LoVo (cell line): ENCODE measurements at places on chromosomes 2 and 18.

- no peak for DNase-seq
These were observed 11.4 kb upstream of the PROKR1 start for GRCh38 chr2:68632021-68632420.

GRCh38 chr2:179488563-179488962 is 223.9 kb upstream of the SESTD1 start:
- no peak for DNase-seq

- DNase-seq = no peak
These were observed 23.3 kb upstream of the CREB1 start for GRCh38 chr2:207506426-207506825.

GRCh38 chr18:34339155-34339554 is 114.4 kb upstream of the NOL4 start:
- DNase-seq = no peak

DNA sequence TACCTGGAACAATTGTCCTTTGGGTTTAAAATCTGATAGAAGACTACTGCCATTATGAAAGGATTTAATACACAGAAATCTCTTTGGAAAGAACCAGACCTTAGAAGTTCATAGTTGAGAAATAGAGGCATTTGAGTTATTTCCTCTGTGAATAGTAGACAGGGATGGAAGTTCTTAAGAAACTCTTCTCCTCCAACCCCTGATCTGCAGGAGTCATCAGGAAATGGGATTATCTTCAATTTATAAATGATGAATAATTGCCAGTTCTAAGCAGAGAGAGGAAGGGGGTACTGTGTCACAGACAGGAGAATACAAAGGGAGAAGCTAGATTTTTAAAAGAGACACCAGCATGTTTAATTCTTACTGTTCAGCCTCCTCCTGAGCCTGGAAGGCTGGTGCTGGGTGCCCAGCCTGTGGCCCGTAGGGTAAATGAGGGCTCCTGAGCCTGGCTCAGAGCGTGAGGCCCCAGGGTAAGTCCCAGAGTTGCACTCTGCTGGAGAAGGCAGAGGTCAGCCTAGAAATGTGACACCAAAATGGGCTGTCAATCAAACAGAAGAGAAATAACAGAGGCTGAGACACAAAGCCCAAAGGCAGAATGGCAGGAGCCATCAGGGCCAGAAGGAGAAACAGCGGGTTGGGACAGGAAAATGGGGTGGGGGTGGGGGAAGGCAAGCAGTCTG is 58.2 kb upstream of the PKDCC start:
- DNase-seq = no peak

GRCh38 chr2:36489281-36489680 is 108.7 kb downstream of the FEZ2 start:
- no peak for DNase-seq
